NCI-H460 (cell line): ENCODE measurements at places on chromosomes 5 and 9.
A peak's percentile ranks its signal among the peaks of the same experiment; 100 is the strongest.

DNA sequence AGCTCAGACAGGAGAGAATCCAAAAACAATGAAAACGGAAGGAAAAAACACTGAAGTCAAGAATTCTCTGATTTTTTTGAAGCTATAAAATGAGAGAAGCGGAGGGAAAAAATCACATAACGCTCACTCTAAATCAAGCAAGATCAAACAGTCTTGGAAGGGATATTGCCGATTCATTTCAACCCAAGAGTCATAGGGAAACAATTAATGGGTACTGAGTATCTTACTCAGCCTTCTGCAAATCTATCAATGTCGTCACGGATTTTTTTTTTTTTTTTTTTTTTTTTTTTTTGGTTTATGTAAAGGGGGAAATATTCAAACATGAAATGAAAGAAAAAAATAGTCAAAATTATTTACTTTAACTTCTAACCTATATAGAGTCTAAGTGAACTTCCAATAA is 9.5 kb downstream of the MEF2C start:
- DNase-seq: no peak

- DNase-seq: no peak
Measured at GRCh38 chr5:119418606-119419100, 33.6 kb upstream of the HSD17B4 start.

GRCh38 chr9:134221273-134222017 is 57.1 kb upstream of the RNU6ATAC start:
- DNase-seq: no peak

DNA sequence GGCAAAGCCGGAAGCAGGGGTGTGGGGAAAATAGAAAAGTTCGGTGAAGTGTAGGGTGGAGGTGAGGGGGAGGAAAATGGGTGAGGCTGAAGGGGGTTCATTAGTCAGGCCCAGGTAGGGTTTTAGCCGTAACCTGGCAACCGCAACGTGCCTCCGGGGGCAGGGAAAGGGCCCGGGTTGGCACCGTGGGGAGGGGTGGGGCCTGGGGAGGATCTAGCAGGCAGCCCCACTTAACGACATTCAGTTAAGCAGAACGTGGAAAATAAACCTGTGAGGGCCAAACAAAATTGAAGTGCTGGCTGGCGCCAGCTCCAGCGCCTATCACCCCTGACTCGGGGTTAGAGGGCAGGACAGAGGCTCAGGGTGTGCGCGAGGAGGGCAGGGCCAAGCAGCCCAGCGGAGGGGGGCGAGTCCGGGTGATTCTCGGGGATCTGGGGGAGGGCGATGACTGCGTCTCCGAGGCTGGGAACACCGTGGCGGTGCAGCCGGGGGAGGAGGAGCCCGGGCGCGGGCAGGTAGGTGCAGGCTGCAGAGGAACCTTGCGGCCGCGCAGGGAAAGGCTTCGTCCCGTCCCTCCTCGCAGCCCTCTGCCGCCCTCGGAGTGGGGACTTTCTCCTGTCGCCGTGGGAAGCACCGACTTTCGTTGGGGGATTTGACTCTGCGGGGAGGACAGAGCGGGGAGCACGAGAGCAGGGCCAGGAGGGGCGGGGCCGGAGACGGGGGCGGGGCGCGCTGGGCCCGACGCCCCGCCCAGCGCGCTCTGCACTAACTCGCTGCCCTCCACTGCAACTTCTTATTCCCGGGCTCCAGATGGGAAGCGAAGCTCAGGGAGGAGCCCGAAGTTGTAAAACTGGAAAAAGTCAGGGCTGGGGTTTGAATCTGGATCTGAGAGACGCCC is 5.1 kb downstream of the RGS14 start:
- peak; percentile 30 for DNase-seq

GRCh38 chr9:128160603-128160987 is 530 bp downstream of the BBLN start:
- DNase-seq: no peak

DNA sequence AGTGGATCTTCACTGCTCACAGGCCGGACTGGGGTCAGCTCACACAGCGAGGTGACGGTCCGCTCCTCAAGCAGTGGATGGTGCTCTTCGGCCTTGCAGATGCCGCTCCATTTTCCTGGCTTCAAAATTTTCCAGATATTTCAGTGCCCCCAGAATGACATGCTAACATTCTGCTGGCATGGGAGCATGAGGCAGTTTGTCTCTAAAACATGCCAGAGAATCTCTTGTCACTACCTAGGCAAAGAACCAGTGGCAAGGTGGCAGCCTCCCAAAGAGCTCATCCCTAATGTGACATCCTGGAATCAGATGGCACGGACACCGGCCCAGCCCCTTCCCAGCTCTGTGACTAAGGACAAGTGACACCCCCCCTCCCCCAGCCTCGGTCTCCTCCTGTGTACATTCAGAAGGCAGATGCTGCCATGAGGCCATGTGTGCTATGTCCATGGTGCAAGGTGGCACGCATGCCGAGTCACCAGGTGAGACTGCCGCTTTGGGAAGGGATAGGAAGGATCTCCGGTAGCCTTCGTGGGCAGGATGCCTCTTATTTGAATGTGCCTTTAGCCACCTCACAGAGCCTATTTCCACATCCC is 2.7 kb downstream of the S1PR3 start:
- DNase-seq: no peak

DNA sequence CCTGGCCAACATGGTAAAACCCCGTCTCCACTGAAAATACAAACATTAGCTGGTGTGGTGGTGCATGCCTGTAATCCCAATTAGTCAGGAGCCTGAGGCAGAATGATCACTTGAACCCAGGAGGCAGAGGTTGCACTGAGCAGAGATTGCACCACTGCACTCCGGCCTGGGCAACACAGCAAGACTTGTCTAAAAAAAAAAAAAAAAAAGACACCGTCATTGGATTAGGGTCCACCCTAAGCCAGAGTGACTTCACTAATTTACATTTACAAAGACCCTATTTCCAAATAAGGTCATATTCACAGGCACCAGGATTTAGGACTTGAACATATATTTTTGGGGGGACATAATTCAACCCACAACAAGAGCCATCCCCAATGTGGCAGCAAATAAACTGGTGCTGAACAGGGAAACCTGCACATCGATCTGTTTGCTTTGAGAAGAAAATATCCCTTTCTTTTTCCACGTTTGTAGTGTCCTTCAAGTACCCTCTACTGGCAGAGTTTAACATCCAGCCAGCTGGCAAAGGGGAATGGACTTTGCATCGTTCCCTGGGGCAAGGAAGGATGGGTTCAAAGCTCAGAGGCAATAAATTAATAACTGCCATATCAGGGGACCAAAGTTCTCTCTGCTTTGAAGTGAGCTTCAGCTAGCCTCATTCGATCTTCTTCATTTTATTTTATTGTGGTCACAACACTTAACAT is 3.7 kb upstream of the DNAJC25 start:
- no peak for DNase-seq

DNA sequence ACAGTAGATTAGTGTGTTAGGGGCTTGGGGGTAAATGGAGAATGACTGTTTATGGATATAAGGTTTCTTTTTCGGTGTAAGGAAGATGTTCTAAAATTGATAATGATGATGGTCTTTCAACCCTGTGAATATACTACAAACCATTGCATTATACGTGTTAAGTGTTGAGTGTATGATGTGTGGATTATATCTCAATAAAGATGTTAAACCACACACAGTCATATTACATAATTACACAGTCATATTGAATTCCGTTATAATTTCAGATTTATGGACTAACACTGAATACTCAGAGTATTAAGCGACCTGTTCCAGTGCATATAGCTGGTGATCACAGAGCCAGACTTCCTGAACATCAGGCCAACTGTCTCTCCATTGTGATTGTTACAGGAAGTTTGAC is 68.1 kb downstream of the F2RL2 start:
- DNase-seq: no peak

DNA sequence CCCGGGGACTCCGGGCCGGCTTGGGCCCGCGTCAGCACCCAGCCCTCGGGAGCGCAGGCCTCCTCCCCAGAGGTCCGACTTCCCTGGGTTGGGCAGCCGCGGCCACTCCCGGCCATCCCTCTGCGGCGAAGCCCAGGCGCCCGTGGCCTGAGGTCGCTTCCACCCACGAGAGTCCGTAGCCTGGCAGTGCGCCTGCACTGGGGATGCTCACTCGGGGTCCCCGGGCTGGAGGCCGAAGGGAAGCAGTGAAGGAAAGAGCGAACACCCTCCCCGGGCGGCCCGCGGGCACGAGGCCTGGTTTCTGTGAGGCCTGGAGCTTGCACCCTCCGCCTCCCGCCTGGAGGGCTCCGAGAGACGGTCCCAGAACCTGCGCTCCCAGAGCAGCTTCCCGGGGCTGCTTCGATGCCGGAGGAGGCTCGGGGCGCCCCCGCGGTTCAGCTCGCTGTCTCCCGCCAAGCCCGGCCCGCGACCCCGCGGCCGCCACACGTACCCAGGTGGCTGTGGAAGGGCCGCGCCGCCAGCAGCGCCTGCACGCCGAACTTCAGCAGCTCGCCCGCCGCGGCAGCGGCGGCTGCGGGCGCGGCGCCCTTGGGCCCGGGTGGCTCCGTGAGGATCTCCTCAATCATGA is 607 bp downstream of the BARX1 start:
- DNase-seq: no peak

DNA sequence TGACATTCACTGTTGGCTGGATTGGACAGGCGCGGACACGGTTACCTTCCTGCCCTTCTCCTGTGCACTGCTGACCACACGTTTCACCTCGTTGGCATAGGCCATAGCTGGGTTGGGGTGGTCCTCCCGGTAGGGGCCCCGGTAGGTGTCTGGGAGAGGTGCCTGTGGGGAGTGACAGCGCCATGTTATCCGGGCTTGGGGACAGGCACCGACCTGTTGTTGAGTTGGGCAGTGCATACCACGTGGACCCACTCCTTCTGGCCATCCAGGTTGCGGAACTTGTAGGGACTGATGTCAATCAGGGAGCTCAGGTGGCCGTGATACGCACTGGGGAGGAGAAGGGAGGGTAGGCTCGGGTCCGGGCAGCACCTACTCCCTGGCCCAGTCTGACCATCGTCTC is 8.2 kb downstream of the PHYKPL start:
- no peak for DNase-seq

GRCh38 chr5:129110742-129111141 is 16.2 kb downstream of the ISOC1 start:
- DNase-seq: no peak
